Stimulated activated CD8-positive, alpha-beta memory T cell treated with anti-CD3 and anti-CD28 coated beads, Interleukin-7, amount 100 ng/mL, for 1 hour (primary cell): ENCODE measurements at places on chromosomes 4 and X.

- DNase-seq, result no peak
Observed at GRCh38 chr4:15286041-15286440, 141.8 kb upstream of the C1QTNF7 start.

DNA sequence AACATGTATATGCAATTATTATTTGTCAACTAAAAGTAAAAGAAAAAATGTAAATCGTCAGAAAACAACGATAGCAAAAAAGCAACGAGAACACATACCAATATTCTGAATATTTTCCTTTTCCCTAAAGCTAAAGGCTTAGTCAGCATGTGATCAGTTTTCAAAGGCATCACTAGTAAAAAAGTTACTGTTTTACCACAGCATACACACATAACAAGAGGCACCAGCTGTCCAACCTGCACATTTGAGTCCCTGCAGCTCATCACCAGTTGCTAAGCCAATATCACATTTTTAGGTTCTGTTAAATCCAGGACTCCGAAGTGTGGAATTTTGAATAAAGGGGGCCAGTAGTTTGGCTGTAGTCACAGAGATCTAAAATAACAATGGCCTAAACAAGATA is 203.8 kb downstream of the ADGRA3 start:
- DNase-seq, result no peak

DNA sequence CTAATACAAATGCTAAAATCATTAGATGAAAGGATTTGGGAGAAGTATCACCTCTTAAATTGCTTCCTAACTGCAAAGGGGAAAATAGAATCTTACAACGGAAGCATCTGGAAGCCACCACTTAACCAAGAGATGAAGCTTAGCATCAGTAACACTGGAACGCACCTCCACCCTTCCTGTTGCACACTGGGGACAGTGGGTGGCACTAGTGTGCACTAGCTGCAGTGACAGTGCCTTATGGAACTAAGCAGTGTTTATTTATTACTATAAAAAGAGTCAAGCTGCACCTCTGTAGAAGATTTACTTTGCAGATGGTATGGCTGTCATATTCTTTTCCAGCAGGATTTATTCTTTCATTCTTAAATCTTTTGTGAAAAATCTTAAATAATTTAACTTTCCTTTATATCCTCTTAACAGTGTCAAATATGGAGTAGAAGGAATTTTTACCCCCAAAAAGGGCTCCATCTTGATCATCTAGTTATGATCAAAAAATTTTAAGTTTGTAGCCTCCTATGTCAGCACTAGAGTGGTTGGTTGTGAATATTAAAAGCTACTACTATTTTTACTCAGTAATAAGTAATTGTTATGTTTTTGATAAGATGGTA is 76.7 kb downstream of the SCD5 start:
- DNase-seq, result no peak

- no peak for DNase-seq
Observed at GRCh38 chr4:76960014-76960413, 10.5 kb downstream of the SEPTIN11 start.

DNA sequence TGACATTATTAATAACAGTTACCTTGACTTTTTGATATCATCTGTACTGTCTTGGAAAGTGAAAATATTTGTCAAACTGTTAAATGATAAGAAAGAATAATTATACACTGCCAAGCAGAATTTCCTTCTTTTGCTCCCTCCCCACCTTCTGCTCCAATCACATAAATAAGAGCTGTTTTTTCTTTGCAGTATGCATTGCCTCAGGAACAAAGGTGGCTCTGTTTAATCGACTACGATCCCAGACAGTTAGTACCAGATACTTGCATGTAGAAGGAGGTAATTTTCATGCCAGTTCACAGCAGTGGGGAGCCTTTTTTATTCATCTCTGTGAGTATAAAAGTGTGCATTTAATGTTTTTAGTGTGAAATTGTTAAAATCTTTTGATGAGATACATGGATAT is 66.1 kb downstream of the CCKAR start:
- no peak for DNase-seq

- no peak for DNase-seq
Observed at GRCh38 chr4:79064806-79065205, 125.6 kb upstream of the PAQR3 start.

DNA sequence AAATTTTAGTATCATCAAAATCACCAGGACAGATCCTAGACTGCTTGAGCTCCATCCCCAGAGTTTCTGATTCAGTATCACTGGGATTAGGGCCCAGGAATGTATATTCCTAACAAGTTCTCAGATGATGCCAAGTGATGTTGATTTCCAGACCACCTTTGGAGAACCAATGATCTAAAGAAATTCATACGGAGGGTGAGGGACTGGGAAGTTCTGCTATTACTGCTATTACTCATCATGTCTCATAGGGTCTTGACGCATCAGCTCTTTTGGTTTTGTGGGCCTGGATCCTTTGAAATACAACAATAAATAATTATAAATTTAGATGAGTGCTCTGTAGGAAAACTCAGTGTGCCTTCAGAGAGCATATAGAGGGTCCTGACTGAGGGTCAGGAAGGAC is 59.8 kb upstream of the LGI2 start:
- DNase-seq, result no peak

GRCh38 chr4:73836373-73837279 is at the start of gene CXCL6:
Gene CXCL6, plus strand, starts transcription at chr4:73836678. Its CDS starts 73 bp downstream, at chr4:73836751.
- DNase-seq, result no peak

GRCh38 chrX:134431894-134432293 is 28.1 kb upstream of the HPRT1 start:
- no peak for DNase-seq

DNA sequence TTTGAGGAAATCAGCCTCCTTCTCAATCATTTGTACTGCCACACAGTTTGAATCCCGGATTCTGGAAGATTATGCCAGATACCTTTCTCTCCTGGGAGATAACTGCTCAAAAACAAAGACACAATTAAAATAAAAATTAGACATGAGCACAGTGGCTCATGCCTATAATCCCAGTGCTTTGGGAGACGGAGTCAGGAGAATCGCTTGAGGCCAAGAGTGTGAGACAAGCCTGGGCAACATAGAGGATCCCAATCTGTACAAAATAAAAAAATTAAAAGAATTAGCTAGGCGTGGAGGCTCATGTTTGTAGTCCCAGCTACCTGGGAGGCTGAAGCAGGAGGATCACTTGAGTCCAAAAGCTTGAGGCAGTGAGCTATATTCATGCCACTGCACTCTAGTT is 376.3 kb upstream of the ZFP42 start:
- no peak for DNase-seq

GRCh38 chrX:46803140-46803539 is 33.7 kb upstream of the RP2 start:
- DNase-seq, result no peak

DNA sequence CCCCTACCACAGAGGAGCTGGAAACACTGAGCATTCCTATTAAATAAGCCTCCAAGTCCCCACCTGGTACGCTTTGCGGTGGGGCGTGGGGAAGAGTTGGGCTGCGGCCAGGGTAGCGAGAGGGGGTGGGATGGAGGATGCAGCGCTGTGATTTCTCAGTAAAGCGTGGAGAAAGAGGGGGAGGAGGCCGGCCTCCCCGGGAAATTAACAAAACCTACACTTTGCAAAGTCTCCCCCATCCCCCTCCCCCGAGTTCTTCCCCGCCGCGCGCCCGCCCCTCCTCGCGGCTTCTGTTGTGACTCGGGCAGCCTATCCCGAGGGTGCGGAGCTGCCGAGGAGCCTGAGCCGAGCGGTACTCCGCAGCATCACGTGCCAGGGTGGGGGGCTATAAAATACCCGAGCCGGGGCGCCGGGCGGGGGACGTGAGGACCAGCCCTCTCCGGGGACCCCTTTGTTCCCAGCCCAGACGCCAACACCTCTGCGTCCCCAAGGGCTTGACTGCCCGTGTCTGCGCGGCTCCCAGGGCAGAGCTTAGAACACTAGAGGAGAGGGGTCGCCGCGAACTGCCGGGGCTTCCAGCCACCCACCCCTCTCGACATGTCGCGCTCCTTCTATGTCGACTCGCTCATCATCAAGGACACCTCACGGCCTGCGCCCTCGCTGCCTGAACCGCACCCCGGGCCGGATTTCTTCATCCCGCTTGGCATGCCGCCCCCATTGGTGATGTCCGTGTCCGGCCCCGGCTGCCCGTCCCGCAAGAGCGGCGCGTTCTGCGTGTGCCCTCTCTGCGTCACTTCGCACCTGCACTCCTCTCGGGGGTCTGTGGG is at the start of gene GSX2:
Gene GSX2 (plus strand): TSS at position 416 of the 827 bp plus-strand sequence. CDS start 182 bp downstream, at position 598.
- DNase-seq, result no peak

DNA sequence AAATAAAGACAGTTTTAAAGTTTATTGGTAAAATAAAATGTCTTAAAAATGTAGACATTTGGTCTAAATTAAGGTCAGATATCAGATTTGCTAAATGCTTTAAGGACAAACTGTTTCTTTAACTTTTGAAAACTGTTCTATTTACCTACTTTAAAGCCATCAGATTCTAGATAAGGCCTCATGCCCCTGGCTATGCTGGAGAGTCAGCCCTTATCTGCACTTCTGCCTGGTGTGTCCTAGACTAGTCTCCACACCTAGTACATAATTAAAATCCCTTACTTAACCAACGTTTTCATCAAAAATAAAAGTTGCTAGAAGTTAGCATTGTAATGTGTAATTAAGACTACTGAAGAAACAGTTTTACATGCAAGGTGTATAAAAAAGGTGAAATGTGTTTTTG is 25.6 kb downstream of the HSD17B11 start:
- no peak for DNase-seq

GRCh38 chr4:20323991-20324390 is 72.3 kb downstream of the SLIT2 start:
- DNase-seq, result no peak

GRCh38 chr4:1310031-1310795 is 20.5 kb downstream of the MAEA start:
- no peak for DNase-seq

DNA sequence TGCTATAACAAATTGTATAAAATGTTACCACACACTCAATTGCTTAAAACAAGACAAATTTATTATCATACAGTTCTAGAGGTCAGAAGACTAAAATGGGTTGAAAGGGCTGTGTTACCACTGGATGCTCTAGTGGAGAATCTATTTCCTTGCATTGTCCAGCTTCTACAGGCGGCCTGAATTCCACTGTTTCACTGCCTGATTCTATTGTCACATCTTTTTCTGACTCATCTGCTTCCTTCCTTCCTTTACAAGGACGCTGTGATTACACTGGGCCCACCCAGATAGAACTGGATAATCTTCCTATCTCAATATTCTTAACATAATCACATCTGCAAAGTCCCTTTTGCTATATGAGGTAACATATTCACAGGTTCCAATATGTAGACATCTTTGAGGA is 19.4 kb upstream of the ARMCX1 start:
- no peak for DNase-seq

DNA sequence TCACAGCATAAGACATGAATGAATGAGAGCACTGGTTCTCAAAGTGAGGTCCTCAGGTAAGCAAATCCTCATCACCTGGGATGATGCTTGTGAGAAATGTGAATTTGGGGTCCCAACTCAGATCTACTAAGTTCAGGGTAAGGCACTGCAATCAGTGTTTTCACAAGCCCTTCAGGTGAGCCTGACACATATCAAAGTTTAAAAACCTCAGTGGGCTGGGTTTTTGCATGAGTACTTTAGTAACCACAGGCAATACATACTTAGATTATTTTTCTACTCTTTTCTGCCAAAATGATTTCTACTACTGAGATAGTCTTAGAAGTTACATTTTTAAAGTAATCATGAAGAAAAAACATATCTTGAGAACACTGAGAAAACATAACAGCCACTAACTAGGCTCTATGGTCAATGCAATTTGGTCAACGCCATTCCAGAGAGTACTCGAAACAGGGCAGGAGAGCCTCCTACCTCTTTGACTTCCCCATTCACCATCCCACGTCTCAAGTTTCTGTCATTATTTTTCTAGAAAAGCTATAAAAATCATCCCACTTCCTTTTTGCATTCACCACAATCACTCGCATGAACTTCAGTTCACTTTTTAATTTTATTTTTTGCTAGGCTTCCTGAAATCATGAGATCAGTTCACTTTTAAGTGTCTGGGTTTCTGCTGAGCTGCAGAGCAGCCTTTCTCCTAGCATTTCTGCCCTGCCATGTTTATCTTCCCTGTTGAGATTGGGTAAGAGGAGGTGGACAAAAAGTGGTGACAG is 73.8 kb downstream of the MFAP3L start:
- no peak for DNase-seq

GRCh38 chrX:115178473-115178872 is 10.7 kb upstream of the RBMXL3 start:
- no peak for DNase-seq

DNA sequence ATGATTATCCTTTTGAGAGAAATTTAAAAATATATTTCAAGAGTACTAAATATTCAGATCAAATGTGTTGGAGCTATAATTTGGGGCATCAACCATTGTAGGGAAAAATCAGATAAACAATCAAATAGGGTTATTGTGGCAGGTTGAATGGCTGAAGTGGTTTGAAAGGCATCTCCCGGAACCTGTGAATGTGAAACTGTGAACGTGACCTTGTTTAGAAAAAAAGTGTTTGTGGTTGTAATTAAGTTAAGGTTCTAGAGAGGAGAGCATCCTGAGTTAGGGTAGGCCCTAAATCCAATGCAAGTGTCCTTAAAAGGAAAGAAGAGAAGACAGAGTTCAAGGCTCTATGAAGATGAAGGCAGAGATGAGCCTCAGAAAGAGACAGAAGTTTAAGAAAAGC is 37.4 kb downstream of the ADGRA3 start:
- no peak for DNase-seq

- DNase-seq, result no peak
Observed at GRCh38 chr4:149886786-149887490, 71.3 kb upstream of the IQCM start.

- DNase-seq, result no peak
Observed at GRCh38 chr4:80094191-80094590, 21.2 kb upstream of the ANTXR2 start.

- no peak for DNase-seq
Observed at GRCh38 chr4:4233610-4234009, 6.9 kb upstream of the OTOP1 start.

- DNase-seq, result no peak
Observed at GRCh38 chr4:184409911-184410692, 64.2 kb downstream of the IRF2 start.

GRCh38 chr4:176549161-176549865 is 229.5 kb downstream of the SPCS3 start:
- no peak for DNase-seq

GRCh38 chrX:43809463-43809862 is 72.8 kb downstream of the MAOB start:
- no peak for DNase-seq

GRCh38 chr4:169225812-169226211 is 44.9 kb downstream of the SH3RF1 start:
- DNase-seq, result no peak

DNA sequence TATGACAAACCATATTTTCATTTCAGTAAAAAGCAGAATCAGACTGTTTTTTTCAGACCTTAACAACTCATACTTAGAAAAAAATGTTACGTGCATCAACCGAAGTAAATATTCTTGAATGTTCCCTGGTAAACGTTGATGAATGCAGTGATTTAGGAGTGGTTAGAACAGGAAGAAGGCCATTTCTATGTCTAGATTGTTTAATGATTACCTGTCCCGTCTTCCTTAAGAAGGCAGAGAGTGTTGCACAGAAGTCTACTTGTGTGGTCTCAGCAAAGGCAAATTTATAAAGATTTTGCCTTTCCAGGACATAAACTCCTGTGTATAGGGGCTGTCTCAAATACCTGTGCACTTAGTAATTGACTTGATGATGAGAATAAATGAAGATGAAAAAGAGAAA is 134.5 kb downstream of the MGST2 start:
- DNase-seq, result no peak
